GM12865 (cell line): ENCODE measurements at places on chromosomes 1 and 21.

GRCh38 chr1:4595341-4596225, 58.8 kb upstream of the AJAP1 start:
- no peak for DNase-seq

DNA sequence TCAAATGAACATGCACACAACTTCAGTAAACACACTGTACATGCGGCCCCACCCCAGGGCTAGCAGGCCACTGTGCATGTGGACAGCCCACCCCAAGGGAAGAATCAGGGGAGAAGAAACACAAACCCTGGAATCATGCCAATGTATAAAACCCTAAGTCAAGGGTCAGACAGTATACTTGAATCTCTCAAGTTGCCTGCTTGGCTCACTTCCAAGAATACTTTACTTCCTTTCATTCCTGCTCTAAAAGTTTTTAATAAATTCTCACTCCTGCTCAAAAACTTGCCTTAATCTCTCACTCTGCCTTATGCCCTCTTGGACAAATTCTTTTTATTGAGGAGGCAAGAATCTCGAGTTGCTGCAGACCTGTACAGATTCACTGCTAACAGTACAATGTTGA, 231.2 kb upstream of the CACYBP start:
- DNase-seq: no peak

DNA sequence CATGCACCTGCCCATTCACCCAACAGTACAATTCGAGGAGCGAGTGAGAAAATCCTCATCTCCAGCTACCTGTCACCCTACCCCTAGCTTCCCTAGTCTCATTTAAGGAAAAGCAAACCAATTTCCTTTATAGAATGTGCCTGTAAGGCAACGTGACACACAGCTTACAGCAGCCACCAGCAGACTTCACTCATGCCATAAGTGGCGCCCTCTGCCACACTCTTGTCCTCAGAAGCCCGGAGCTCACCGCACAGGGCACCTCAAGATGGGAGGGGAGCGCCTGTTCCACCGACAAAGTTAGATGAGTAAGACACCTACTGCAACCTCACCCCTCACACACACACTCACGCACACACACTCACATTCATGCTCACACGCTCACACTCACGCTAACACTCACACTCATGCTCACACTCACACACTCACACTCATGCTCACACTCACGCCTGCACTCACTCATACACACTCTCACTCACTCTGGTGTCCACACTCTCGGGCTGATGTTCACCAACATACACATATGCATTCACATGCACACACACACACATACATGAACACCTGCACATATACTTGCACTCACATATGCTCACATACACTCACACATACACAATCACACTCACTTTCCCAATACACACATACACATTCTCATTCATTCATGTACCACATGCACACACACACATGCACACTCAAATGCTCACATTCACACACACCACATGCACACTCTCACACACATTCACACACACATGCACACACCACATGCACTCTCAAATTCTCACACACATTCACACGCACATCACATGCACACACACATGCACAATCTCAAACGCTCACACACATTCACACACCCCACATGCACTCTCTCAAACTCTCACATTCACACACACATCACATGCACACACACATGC, 170.7 kb downstream of the PSMG1 start:
- no peak for DNase-seq

DNA sequence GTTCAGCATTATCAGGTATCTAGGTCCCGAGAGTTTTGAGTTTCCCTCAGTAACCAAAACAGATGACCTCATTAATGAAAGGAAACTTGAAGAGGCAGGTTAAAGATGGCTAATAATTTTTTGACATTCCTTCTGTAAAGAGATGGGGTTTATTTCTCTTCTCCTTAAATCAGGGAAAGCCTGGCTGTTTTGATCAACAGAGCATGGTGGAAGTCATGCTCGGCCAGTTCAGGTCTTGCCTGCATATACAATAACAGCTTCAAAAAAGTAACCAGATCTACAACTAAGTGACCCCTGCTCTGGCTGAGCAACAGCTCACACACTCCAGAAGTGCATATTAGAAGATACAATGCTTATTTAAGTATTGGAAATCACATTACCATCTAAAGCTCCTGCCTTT, 36.6 kb upstream of the POU2F1 start:
- DNase-seq: no peak

- no peak for DNase-seq
Observed at GRCh38 chr1:165445388-165445787, 462 bp upstream of the RXRG start.

GRCh38 chr1:27343639-27344025, 1.8 kb downstream of the SYTL1 start:
- DNase-seq: no peak

GRCh38 chr1:4327142-4327541, 327.3 kb upstream of the AJAP1 start:
- DNase-seq: no peak

DNA sequence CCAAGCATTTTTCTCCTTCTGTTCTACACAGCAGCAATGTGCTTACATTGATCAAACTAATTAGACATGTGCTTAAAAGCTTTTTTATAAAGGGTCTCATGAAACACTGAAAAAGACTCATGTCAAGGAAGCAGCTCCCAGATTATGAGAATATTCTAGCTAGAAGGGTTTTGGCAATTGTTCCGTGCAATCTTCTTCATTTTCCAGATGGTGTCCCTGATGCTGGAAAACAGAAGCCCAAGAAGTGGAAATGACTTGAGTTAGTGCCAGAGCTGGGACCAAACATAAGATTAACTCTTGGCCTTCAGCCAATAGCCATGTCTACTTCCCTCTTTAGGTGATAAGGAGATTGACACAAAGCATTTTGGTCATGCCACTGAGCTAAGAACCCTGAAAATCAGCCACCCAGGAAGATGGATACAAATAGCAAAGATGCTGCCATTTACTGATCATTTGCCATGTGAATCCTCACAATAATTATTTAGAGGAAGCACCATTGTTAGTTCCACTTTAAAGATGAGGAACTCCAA, 110.8 kb downstream of the MATN1 start:
- DNase-seq: no peak

- no peak for DNase-seq
Observed at GRCh38 chr1:168372861-168373371, 92.2 kb downstream of the TBX19 start.

DNA sequence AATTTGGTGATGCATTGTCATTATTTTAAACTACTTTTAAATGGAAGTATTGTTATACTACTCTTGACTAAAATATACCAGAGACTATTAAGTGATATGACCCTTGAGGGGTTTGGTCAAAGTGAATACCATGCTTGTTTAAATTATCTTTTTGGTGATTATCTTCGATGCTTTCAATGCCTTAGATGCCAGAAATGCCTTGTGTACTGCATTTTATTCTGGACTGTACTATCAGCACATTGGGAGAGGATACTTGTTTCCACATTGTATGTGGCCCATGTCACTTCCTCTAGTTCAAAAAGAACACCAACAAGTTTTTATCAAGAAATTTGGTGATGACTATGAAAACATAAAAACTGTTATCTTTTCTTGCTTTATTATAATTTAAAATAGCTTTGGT, 16.3 kb downstream of the MAP3K7CL start:
- DNase-seq: no peak

GRCh38 chr1:36135330-36135667, 10.3 kb upstream of the COL8A2 start:
- DNase-seq: no peak

DNA sequence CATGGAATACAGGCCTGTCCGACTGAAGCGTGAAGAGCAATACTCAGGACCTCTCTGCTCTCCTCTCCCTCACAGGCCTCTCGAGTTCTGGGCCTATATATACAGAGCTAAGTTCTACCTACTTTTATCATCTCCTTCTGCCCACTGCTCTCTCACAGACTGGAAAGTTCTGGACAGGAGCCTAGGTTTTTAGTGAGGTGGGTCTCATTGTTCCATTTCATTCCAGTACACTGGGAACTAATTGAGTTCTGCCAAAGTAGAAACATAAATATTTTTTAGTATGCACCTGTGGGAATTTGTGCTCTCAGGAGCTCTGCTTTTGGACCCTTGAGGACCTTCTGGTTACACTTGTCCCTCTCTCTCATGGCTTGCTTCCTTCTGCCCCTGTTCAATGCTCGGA, at the start of gene TEDDM1:
Gene TEDDM1 (minus strand): TSS at position 101 of the 400 bp plus-strand sequence. CDS start 182 bp downstream, outside the sequence.
- no peak for DNase-seq

- no peak for DNase-seq
Observed at GRCh38 chr21:37172646-37173045, 94.5 kb downstream of the VPS26C start.

GRCh38 chr21:32260130-32260529, 18.7 kb downstream of the MIS18A start:
- DNase-seq: no peak

DNA sequence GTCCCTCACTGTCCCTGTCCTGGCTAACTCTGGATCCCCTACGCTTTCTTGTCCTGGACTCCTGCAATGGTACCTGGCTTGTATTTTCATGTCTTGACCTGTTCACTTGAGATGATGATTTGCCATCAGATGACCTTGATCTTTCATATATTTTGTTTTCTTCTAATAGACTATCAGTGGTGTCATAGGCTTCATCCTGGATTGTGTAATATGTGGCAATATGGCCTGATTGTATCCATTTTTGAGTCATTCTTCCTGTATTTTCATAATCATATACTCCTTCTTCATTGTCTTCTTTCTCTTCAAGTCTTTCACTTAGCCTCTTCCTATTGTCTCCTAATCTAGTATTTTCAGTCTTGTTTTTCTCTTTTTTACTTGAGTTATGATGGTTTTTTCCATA, 11.1 kb downstream of the FLG start:
- DNase-seq: no peak

GRCh38 chr1:111320066-111320879, 29.6 kb downstream of the CHIA start:
- DNase-seq: no peak

DNA sequence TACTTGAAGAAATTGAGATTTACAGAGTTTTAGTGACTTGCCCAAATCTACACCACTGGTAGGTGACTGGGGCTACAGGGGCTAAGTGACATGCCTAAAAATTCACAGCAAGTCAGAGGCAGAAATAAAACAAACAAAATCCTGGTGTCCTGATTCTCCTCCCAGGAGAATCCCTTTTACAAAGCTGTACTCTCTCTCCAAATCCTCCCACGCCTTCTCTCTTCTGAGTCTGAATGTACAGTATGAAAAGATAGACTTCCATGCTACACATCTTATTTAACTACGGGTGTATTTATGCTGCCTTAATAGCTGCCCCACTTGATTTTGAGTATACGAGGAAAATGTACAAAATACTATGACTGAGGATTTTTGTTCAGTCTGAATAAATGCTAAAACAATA, 65.4 kb downstream of the SGIP1 start:
- DNase-seq: no peak

GRCh38 chr1:236692742-236693141, 6.4 kb downstream of the ACTN2 start:
- DNase-seq: no peak

GRCh38 chr21:39453571-39454179, 1.9 kb downstream of the SH3BGR start:
- no peak for DNase-seq

DNA sequence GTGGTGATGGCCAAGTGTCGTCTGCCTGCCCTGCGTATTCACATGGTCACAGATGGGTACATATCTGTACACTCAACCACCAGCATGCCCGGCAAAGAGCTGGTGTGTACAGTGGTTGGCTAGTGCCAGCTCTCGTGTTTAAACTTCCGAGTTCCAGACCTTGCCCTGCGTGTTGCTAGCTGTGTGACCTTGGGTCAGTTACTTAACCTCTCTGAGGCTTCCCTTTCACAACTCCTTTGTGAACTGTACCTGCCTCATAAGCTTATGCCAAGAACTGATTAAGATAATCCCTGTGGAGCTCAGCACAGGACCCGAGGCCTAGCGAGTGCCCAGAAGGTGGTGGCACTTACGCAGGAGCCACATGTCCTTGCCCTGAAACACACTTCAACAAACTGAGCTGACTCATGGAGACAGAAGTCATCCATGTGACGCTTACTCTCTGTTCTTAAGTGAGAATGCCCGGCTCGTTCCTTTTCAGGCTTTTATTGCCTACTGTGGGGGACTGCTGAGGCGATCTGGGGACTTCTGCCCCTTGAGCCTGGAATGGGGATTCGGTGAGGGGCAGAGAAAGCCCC, 55.4 kb downstream of the ALPL start:
- no peak for DNase-seq

GRCh38 chr1:205630651-205631009, 1.2 kb downstream of the ELK4 start:
- DNase-seq: no peak

GRCh38 chr1:211741116-211741515, 65.7 kb upstream of the NEK2 start:
- no peak for DNase-seq

DNA sequence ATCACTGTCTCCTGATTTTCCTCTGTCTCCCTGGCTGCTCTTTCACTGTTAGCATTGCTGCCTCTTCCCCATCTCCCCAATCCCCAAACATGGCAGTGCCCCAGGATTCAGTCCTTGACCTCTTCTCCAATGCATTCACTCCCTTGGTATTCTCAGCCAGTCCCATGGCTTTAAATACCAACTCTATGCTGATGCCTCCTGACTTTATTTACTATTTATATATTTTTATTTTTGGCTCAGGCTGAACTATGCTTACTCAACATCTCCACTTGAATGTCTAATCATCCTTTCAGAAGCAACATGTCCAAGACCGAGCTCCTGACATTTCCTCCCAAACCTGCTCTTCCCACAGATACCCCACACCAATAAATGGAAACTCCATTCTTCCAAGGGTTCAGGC, 26.3 kb downstream of the NMNAT2 start:
- DNase-seq: no peak

DNA sequence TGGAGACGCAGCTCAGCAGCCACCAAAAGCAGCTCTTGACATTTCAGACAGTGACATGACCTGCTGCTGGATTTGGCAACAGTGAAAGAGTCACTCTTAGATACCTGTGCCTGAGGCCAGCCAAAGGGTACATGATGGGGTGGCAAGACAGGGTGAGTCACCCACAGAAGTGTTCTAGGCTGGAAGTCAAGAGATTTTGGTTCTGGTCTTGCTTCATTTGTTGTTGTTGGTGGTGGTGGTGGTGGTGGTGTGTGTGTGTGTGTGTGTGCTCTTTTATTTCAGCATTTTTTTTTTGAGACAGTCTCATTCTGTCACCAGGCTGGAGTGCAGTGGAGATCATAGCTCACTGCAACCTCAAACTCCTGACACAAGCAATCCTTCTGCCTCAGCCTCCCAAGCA, 25.8 kb downstream of the SHISAL2A start:
- DNase-seq: no peak

DNA sequence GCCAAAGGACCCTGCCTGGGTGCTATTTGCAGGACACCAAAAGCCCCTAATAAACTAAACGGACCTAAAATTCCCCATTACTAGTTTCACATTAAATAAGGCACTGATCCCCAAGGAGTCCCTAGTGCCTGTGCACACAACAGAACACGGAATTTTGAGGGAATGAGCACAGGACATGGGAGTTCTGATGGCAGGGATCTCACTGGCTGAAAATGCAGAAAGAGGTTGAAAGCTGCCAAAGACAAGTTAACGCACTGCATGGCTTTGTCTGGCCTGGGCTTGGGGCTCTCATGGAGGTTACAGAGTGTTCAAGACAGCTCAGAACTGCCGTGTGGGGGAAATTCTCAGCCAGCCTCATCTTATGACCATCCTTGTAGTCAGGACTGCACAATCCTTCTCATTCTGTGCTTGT, 15.6 kb upstream of the ATP1B1 start:
- peak; percentile 67 for DNase-seq

- DNase-seq: no peak
Observed at GRCh38 chr1:28416509-28417194, 47.1 kb downstream of the PHACTR4 start.
